ENCODE measurements at places on chromosomes 4 and X.

- DNase-seq = no peak
Observed at GRCh38 chr4:41646862-41647261, 101.7 kb downstream of the PHOX2B start.

- DNase-seq = peak; percentile 25
Observed at GRCh38 chrX:16754019-16754418, 32.2 kb upstream of the TXLNG start.

DNA sequence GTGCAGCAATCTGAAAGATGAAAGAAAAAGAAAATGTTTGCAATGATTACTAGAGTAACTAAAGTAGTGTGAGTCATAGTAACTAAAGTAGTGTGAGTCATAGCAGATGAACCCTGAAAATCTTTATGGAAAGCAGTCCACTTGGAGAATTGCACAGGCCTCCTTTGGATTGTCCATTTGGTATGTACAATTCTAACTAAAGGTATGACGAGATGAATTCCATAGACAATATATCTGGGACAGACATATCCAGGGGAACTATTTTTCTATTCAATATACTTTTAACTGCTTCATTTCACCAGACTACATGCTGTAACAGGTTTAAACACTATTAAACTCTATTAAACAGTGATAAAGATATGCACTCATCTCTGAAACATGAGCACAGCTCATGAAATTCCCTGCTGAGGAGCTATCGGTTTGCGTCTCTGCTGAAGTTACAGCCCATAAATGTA is 798.7 kb downstream of the PCDH7 start:
- peak; percentile 1 for DNase-seq

DNA sequence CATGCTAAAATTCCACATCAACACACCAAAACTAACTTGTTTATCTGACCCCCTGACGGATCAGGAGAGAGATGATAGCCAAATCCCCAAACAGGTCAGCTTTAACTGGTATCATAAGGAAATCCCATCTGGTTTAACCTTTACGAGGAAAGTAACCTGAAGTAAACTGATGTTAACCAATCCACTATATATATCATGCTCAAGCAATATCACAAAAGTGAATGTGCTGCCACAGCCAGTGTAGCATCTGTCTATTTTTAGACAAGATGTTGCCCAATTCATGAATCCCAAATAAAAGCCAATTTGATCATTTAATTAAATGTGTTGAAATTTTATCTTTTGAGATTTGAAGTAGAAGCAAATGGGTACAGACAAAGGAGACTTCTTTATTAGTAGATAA is 44.5 kb downstream of the EGF start:
- no peak for DNase-seq

- DNase-seq = no peak
Observed at GRCh38 chrX:31320740-31321139, 248.9 kb upstream of the FTHL17 start.

DNA sequence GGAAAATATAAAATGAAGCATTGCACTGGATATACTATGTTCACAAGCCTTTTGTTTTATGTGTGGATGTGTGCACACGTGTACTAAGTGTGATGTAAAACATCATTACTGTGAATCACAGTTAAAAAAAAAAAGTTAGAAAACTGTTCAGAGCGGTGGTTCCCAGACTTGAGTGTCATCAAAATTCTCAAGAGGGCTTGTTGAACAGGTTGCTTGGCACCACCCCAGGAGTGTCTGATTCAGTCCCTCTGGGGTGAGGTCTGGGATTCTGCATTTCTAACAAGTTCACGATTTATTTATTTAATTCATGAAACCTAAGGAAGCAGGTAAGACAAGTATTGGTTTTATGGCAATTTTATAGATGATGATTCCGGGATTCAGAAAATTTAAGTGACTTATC is 1.8 kb downstream of the CENPU start:
- DNase-seq = no peak

DNA sequence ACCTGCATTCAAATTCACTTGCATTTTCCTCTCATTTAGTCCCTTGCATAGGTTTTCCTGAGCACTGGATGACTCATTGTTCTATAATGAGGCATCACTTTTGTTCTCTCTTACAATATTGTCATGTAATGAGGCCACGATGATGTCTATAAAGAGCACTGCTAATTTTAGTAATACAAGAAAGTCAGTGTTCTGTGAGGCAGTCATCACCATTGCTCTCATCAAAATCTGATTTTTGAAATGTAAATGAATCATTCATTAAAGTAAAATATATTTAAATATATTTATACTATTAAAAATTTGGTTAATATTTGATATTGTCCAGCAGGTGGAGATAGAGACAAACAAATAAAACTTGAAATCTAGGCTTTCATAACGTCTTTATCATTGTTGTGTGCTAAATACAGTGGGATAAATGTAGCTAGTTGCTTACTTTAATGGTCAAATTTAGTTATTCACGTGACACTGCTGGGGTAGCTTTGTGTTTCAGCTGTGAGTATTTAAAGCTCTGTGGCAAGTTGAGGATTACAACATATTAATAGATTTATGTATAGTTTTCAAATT is 15.4 kb downstream of the HMGB2 start:
- peak; percentile 60 for DNase-seq

DNA sequence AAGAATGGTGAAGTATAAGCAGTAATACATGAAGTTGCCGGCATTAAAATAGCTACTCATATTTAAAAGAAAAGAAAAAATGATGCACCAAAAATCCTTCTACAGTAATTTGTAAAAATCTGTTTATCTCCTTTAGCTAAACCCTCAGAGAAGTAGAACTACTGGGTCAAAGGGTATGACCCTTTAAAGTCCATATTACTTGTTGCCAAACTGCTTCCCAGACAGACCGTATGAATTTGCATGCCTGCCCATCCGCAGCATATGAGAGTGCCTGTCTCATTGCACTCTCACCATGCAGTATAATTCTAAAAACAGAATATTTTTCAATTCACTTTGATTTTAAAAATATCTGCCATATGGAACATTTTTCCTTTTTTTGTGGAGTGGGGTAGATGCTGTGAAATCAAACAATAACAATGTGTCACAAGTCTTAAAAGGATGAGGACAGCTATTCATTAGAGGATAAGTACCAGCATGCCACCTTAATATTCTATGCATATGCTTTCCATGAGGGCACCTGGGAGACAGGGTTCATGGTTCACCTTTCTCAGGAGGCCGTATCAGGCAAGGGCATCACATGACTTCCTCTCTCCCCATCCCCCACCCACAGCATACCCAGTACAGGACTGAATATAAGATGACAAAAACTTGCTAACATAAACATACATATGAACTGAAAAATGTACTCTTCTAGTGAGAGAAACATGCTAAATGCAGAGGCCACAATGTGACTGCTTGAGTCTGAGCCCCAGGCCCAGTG is 17.8 kb downstream of the ZDHHC9 start:
- DNase-seq = no peak

DNA sequence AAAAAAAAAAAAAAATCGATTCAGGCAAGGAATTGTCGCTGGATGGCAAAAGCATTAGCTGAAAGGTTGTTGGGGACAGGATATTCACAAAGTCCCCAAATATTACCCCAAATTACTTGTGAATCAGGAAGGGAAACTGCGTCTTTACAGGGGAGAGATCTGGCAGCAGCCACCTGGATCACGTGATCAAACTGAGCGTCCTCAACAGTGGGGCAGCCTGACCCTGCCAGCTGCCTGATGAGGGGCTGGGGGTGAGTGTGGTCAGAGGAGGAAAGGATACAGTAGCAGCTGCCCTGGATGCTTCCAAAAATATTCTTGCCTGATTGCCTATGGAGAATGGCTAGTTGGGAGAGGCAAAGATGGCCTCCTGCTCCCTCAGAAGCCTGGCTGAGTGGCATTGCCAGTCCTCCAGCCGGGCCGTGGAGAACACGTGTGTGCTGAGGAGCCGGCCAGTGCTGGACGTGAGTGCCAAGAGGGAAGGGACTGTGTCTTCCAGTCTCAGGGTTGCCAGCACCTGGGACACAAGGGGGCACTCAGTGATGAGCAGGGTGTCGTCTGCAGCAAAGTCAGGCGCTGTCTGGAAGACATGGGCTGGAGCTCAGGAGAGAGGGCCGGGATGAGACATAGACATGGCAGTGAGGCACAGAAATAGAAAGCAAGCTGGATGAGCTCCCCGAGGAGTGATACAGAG is 3.0 kb upstream of the LAGE3 start:
- DNase-seq = no peak

GRCh38 chrX:39855748-39856129 is 242.0 kb downstream of the BCOR start:
- no peak for DNase-seq

DNA sequence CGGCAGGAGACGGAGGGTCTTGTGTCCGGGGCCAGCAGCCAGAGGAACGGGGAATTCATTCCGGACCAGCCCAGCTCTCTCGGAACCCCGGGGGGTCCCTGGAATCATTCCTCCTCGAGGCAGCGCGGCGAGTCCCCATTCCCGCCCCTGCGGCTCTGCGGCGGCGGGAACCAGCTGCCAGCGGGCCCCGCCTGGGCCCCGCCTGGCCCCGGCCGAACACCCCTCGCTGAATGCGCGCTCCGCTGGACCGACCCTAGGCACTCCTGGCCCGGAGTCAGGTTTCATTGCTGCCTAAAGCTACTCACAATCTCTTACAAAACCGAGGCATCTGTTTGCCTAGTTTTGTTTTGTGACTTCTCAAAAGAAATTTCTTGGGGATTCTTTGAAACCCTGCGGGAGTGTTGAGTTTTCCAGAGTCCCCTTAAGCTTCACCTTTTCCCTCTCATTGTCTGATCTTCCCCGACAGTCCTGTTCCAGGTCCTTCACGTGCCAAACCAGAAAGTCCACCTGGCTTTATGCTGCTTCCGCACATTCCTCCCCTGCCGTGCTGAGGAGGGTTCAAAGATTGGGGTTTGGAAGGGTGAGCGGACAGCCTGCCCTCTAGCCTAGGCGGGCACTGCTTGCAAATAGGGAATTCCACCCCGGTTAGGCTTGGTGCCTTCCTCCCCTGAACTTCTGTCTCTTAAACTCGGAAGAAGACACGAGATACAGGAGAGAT is 789 bp downstream of the ARHGAP10 start:
- peak; percentile 31 for DNase-seq

DNA sequence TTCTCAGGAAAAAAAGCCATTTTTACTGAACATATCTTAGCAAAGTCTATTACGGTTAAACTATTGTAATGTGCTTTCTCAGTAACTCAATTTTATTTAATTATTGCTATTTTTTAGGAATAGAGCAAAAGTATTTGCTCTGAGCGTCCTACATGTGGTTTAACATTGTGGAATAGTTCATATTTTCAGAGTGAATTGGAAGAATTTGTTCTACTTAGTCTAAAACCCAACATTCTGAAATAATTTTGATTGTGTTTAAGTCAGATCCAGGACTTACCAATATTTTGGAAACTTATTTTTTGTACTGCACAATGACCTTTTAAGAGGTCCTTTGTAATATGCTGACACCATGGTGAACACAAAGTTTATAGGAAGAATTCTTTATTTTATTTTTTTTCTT is 27.2 kb downstream of the CXCL1 start:
- peak; percentile 84 for DNase-seq

DNA sequence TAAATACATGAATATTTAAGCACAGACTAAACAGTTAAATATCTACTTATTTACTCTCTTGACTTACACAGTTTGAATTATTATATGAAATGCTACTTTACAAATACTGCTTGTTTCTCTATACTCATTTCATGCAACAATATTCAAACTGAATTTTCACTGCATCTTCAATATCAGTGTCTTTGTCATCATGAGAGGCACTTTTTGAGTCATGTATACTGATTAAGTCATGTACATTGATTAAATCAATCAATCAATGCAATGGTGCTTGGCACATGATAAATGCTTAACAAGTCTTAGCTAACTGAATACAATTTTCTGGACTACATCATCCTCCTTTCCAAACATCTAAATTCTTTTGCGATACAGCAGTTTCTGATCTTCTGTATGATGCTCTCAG is 67.1 kb downstream of the CHM start:
- no peak for DNase-seq

GRCh38 chr4:172270397-172270796 is 457.2 kb downstream of the GALNTL6 start:
- DNase-seq = no peak

- DNase-seq = no peak
Observed at GRCh38 chrX:96843566-96843965, 40.1 kb upstream of the RPA4 start.

GRCh38 chrX:43224496-43224895 is 431.6 kb upstream of the MAOA start:
- no peak for DNase-seq

GRCh38 chr4:102778720-102779119 is 18.0 kb upstream of the MANBA start:
- DNase-seq = no peak

DNA sequence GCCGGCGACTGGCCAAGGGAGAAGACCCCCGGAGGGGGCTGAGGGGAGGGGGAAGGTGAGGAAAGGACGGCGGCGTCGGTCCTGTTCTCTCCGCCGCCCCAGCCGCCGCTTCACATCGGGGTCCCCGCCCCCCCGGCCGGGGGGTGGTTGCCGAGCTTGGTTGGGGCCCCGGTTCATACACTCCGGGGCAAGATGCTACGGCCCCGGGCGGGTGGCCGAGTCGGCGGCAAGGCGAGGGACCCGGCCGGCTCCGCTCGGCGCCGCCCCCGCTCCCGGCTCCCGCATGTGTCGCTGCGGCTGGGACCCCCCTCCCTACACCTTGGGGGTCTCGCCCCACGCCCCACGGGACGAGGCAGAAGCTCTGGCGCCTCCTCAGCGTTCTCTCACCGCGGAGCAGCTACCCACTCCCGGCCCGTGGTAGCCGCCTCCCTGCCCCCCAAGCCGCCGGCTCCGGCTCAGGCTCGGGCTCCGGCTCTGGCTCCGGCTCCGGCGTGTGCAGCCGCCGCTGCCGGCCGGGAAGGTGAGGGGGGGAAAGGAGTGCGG is 461 bp downstream of the FBXW7 start:
- DNase-seq = no peak

DNA sequence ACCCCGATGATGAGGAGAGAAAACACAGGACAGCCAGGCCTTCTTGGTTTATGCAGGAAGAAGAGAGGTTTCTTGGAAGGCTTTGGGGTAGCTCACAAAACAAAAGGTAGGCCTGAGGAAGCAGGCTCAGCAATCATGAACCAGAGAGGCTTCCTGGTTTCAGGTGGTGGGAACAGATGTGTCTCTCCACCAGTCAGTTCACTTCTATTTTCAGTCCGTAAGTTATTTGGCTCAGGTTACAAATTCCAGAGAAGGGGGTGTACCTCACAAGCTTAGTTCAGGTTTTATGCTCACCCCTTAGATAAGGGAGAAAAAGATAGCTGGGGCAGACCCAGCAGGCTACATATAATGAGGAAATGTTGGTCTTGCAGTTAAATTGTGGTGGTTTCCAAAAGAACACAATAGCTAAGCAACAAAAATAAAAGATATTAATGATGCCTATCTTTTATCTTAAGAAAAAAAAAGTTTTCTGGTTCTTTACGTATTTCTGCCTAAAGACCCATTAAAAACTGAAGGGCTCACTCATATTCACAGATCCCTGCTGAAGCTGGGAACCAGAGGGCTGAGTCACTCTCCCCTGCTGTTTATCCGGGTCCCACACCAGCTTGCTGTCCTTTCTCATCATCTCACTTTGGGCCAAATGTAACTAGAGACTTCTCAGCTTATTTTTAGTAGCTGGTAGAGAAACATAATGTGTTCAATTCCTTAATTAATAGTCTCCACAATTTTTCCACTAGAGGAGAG is 177.0 kb downstream of the CAMK2D start:
- peak; percentile 45 for DNase-seq

GRCh38 chr4:135777361-135777760 is 1575.8 kb upstream of the PABPC4L start:
- no peak for DNase-seq

GRCh38 chr4:124095621-124096020 is 616.9 kb downstream of the ANKRD50 start:
- peak; percentile 43 for DNase-seq

GRCh38 chr4:26959654-26960047 is 99.0 kb downstream of the STIM2 start:
- DNase-seq = no peak
